Liver (tissue), 10 donors: ENCODE measurements at places on chromosomes 6 and 20. TPM values are rescaled to one million over a fixed set of nuclear protein-coding genes. Genes with fewer than 3 reads are reported as not detected.
A peak's percentile ranks its signal among the peaks of the same experiment; 100 is the strongest.

- no peak for DNase-seq
- H3K27me3 ChIP-seq: no peaks in the 10 kb centered on the region
- no peak overlapping the region for H3K27ac ChIP-seq
Measured at GRCh38 chr6:157090736-157091135, 232.6 kb downstream of the TMEM242 start.

- H3K4me1 ChIP-seq: no peaks in the 10 kb centered on the region
- H3K27ac ChIP-seq: no peak overlapping the region
- no peak overlapping the region for H3K4me3 ChIP-seq
- no peak for DNase-seq
- no peaks in the 10 kb centered on the region for H3K36me3 ChIP-seq
Measured at GRCh38 chr6:90442366-90442765, 144.5 kb downstream of the MAP3K7 start.

DNA sequence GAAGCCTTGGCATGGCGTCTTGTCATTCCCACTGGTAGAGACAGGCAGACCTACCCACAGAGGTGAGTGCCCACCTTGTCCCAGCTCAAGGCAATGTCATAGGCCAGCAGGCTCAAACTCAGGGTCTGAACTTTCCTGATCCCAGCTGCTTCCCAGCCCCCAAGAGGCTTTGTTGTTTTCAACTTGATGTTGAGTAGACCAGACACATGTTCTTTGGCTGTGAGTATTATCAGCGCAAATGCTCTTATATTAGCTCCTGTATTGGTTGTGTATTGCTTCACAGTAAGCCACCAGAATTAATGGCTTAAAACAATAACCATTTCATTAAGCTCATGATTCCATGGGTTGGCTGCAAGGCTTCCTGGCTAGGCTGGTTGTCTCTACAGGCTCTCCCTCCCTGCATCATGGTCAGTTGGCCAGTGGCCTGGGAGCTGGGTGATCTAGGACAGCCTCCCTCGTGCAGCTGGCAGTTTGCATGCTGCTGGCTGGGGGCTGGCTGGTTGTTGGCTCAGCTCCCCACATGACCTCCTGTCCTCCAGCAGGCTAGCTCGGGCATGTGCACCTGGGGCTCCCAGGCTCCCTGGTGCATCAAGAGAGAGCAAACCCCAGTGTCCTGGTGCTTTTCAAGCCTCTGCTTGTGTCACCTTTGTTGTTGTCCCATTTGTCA lies 21.6 kb downstream of the TOX2 start:
- H3K27me3 ChIP-seq: no peaks in the 10 kb centered on the region
- no peak overlapping the region for H3K27ac ChIP-seq
- no peaks in the 10 kb centered on the region for H3K36me3 ChIP-seq

Gene CAGE1
- total RNA-seq: 0.08 TPM

DNA sequence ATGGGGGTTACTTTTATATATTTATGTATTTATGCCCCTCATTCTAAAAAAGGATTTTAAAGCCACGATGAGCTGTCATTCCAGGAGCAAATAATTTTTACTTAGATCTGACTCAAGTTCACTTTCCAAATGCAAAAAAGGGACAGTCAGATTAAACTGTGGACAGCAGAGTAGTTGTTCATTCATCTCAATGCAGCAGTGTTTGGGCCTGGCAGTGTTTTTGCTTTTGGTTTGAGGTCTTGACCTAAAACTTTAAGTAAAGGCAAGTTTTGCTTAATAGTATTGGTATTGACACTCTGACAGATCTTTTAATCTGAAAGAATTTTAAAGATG lies 13.9 kb downstream of the JARID2 start:
- H3K27ac ChIP-seq: no peak overlapping the region
- H3K4me3 ChIP-seq: no peak overlapping the region
- no peaks in the 10 kb centered on the region for H3K27me3 ChIP-seq
- peaks cover 9% of the 10 kb centered on the region for H3K4me1 ChIP-seq

- no peaks in the 10 kb centered on the region for H3K36me3 ChIP-seq
- H3K4me1 ChIP-seq: no peaks in the 10 kb centered on the region
- no peak for DNase-seq
- no peak overlapping the region for H3K4me3 ChIP-seq
- no peaks in the 10 kb centered on the region for H3K27me3 ChIP-seq
- H3K27ac ChIP-seq: no peak overlapping the region
Measured at GRCh38 chr6:23265270-23265669, 695.9 kb downstream of the HDGFL1 start.

DNA sequence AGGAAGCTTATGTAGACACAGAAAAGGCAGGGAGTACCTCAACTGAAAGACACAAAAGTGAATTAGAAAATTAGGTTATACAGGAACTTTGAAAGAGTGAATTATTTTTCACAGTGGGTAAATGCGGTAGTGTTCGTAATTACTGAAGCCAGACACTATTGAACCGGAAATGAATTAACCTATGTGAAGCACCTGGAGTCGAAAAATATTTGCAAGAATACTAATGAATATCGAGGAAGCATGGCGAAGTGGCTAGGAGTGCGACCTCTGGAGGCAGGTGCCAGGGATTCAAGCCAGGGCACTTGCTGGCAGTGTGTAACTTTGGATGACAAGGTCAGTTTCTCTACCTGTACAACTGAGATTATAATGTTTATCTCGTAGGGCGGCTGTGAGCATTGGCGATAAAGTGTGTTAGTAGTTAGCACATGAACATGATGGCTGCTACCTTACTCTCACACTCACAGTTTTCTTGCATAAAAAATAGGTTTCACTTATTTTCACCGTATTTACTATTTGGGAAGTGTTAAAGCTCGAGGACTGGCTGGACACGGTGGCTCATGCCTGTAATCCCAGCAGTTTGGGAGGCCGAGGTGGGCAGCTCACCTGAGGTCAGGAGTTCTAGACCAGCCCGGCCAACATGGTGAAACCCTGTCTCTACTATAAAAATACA lies 567 bp upstream of the SLC18B1 start:
- DNase-seq: peak; percentile 81
- H3K27me3 ChIP-seq: no peaks in the 10 kb centered on the region
- no peaks in the 10 kb centered on the region for H3K36me3 ChIP-seq
- H3K4me1 ChIP-seq: peaks cover 5% of the 10 kb centered on the region

- H3K4me1 ChIP-seq: no peaks in the 10 kb centered on the region
- no peaks in the 10 kb centered on the region for H3K36me3 ChIP-seq
- H3K27ac ChIP-seq: no peak overlapping the region
- no peaks in the 10 kb centered on the region for H3K27me3 ChIP-seq
Measured at GRCh38 chr6:140208286-140208685, 833.8 kb upstream of the CITED2 start.

GRCh38 chr6:100153636-100154275 lies 159.7 kb upstream of the MCHR2 start:
- H3K36me3 ChIP-seq: no peaks in the 10 kb centered on the region
- no peak overlapping the region for H3K27ac ChIP-seq
- no peak for DNase-seq
- H3K27me3 ChIP-seq: no peaks in the 10 kb centered on the region
- no peak overlapping the region for H3K4me3 ChIP-seq

GRCh38 chr20:63567386-63568169 lies 6.5 kb downstream of the HELZ2 start:
- no peaks in the 10 kb centered on the region for H3K27me3 ChIP-seq
- no peaks in the 10 kb centered on the region for H3K4me1 ChIP-seq
- peaks cover 13% of the 10 kb centered on the region for H3K36me3 ChIP-seq
- no peak overlapping the region for H3K4me3 ChIP-seq

- H3K27ac ChIP-seq: no peak overlapping the region
- peak; percentile 4 for DNase-seq
- no peak overlapping the region for H3K4me3 ChIP-seq
- no peaks in the 10 kb centered on the region for H3K36me3 ChIP-seq
Measured at GRCh38 chr20:40603057-40603651, 85.9 kb downstream of the MAFB start.

GRCh38 chr6:28000351-28001045 lies 43.5 kb downstream of the OR2B6 start:
- no peaks in the 10 kb centered on the region for H3K36me3 ChIP-seq
- H3K4me3 ChIP-seq: no peak overlapping the region
- H3K27ac ChIP-seq: no peak overlapping the region
- no peaks in the 10 kb centered on the region for H3K4me1 ChIP-seq
- peaks cover 5% of the 10 kb centered on the region for H3K27me3 ChIP-seq

DNA sequence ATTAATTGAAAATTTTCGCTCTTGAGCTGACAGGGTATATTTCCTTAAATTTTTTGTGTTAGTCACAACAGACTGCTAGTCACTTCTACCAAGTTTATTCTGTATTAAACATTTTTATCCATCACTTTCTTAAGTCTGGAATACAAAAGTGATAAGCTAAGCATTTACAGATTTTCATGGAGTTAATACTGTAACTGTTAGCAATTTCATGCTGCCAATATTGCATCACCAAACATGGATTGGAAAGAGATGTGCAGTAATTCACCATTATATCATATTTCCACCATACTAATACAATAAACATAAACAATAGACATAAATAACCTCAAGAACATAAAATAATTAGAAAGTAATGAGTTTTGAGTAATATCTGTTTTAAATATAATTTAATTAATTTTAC lies 854.0 kb upstream of the CITED2 start:
- DNase-seq: no peak
- no peak overlapping the region for H3K4me3 ChIP-seq
- no peaks in the 10 kb centered on the region for H3K36me3 ChIP-seq
- H3K27ac ChIP-seq: no peak overlapping the region
- H3K4me1 ChIP-seq: no peaks in the 10 kb centered on the region
- H3K27me3 ChIP-seq: no peaks in the 10 kb centered on the region

DNA sequence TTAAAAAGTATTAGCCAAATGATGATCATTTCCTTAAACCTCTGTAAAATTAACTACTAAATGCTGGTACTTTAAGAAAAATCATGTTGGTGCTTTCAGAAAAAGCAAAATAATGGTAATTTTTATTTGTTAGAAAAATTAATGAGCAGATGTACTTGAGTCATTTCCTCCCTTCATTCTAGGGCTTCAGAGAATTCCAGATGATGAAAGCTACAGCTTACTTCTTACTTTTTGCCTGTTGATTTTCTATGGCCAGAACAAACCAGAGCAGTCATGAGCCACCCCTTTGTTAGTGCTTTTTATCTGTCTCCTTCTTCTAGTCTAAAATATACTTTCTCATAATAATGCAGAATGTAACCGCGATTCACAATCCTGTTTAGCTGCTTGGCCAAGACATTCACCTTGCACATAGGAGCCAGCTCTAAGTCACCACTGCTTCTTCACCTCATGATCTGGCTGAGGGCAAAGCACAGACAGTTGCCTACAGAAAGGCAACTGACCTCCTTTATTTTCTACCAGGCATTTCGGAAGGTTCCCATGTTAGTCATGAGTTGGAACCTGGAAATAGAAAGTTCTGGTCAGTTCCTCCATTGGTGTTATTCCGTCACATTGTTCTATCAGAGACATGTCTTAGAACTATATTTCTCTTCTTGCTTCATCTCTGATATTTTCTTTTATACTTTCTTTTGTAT lies 43.5 kb upstream of the TINAG start:
- no peak overlapping the region for H3K27ac ChIP-seq
- no peak for DNase-seq
- no peaks in the 10 kb centered on the region for H3K4me1 ChIP-seq
- H3K4me3 ChIP-seq: no peak overlapping the region
- H3K27me3 ChIP-seq: no peaks in the 10 kb centered on the region
- no peaks in the 10 kb centered on the region for H3K36me3 ChIP-seq

GRCh38 chr6:170261643-170262488 lies 29.0 kb downstream of the DLL1 start:
- no peaks in the 10 kb centered on the region for H3K27me3 ChIP-seq
- no peak overlapping the region for H3K27ac ChIP-seq
- no peaks in the 10 kb centered on the region for H3K4me1 ChIP-seq

GRCh38 chr6:7166410-7167293 lies 58.9 kb downstream of the RREB1 start:
- peak overlapping the region; percentile 84 for H3K27ac ChIP-seq
- H3K27me3 ChIP-seq: no peaks in the 10 kb centered on the region
- peaks cover 82% of the 10 kb centered on the region for H3K4me1 ChIP-seq
- no peak for DNase-seq
- no peaks in the 10 kb centered on the region for H3K36me3 ChIP-seq

- no peak overlapping the region for H3K27ac ChIP-seq
- no peak for DNase-seq
- H3K4me1 ChIP-seq: peaks cover 8% of the 10 kb centered on the region
- no peak overlapping the region for H3K4me3 ChIP-seq
- H3K36me3 ChIP-seq: no peaks in the 10 kb centered on the region
Measured at GRCh38 chr20:46814366-46815232, 80.0 kb upstream of the EYA2 start.

Gene PRRT1
- 0.08 TPM for total RNA-seq

Gene SPATA25
- 1.6 TPM for total RNA-seq

DNA sequence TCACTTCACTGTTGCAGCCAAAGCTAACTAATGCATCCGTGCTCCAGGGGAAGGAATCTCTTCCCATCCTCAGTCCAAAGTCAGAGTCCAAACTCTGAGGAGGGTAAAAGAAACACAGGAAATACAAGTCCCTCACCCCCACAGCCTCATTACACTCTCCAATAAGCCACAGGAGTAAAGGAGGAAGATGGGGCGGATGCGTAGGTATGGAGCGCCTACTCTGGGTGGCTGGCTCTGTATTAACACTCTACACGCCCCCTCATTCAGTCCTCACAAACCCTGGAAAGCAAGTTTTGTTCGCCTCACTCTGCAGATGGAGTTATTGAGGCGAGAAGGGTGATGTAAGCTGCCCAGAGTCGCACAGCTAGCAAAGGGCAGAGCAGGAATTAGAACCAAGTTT lies 242.9 kb downstream of the NRN1 start:
- no peaks in the 10 kb centered on the region for H3K27me3 ChIP-seq
- H3K27ac ChIP-seq: no peak overlapping the region
- no peak for DNase-seq
- H3K4me3 ChIP-seq: no peak overlapping the region

GRCh38 chr20:24106150-24106800 lies 117.7 kb upstream of the GGTLC1 start:
- H3K4me3 ChIP-seq: no peak overlapping the region
- no peaks in the 10 kb centered on the region for H3K27me3 ChIP-seq
- no peaks in the 10 kb centered on the region for H3K36me3 ChIP-seq
- H3K27ac ChIP-seq: no peak overlapping the region
- DNase-seq: no peak
- peaks cover 1% of the 10 kb centered on the region for H3K4me1 ChIP-seq

DNA sequence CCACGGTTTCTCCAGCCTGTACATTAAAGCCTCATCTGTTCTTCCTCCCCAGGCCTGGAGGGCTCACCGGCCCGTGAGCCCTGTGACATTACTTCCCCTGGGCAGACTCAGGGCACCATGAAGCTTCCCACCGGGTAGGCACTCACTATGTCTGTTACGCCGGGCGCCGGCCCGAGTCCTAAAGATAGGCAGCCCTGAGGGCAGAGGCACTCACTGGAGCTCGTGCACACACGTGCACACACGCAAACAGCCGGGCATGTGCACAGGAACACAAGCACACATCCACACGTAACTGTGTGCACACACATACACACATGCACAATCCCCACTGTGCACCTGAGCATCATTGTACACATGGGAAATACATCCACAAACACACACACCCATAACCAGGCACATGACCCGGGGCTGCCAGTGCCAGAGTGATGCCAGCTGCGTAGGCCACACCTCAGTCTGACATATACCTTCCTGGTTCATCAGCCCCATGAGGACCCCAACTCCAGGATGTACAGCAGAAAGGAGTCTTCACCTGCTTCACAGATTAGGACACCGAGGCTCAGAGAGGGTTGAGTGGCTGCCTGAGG lies 83.7 kb downstream of the YTHDF1 start:
- H3K4me3 ChIP-seq: no peak overlapping the region
- no peaks in the 10 kb centered on the region for H3K4me1 ChIP-seq
- H3K36me3 ChIP-seq: no peaks in the 10 kb centered on the region
- DNase-seq: no peak
- no peak overlapping the region for H3K27ac ChIP-seq
- H3K27me3 ChIP-seq: peaks cover 2% of the 10 kb centered on the region
